Activated T-helper 9 cell treated with anti-CD3 and anti-CD28 coated beads, Interleukin-2, amount 50 U/mL, for 16 hours (primary cell): ENCODE measurements at places on chromosomes 7 and 10.

DNA sequence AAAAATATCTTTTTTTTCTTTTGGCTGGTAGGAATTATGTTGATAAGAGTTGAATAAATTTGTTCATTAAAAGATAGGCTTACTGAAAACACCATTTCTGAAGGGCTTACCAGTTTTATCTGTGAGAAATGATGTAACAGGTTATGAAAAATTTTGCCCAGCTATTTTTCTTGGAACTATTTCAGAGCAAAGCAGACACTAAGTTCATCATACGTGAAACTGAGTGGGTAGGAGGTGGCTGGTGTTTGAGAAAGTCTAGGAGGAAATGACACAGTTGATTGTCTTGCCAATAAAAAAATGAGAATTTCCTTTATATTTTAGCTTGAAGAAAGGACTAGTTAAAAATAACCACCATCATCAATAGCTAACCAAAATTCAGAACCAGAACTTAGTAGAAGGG, 6.2 kb upstream of the MRC1 start:
- no peak for DNase-seq

DNA sequence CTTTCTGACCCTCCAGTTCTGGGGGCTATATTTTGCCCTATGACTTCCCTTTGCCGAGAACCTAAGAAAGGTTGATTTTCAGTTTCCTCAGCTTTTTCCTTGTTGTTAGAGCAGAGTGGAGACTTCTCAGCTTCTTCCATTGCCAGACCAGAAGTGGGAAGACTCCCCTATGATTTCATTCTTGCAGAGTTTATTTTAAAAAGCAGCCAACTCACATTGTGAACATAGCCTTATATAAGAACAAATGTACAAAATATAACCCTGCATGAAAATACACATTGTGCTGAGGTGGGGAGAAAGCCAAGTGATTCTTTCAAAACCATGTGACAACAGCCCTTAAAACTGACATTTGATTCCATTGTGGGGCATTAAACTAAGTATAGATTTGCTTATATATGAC, 33.8 kb upstream of the FZD8 start:
- DNase-seq: no peak

- no peak for DNase-seq
These were observed 462.9 kb upstream of the ZMIZ1 start for GRCh38 chr10:78605800-78606350.

DNA sequence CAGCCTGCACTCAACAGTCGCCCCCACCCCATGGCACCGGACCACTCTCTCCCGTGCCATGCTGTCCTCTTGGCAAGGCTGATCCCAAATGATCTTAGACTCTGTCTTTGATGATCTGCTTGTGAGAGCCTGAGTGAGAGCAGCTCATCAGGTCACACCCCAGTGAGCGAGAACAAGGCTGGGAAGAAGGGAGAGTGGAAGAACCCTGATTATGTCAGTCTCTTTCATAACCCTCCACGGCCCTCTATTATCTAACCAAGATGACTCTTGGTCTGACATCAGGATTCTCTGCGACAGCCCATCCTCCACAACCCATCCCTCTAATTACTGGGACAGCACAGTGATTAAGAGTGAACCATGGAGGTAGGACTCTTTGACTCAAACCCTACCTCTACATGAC, 53.1 kb upstream of the C7orf33 start:
- DNase-seq: no peak

DNA sequence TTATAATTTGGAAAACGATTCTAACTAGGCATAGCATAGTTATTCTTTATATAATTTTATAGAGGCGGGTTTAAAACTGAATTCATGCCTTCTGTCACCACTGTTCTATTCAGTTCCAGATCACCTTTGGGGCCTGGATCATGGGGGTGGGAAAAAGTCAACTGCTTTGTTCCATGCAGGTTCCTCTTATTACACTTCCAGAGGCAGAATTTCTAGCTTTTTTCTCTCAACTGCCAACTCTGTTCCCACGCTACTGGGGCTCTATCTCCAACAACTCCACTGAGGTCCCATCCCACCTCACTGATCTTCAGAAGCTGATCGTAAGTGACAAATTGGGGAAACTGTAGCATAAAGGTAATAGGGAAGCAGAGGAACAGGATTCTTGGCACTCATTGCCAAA, 283.6 kb upstream of the IMMP2L start:
- DNase-seq: no peak

DNA sequence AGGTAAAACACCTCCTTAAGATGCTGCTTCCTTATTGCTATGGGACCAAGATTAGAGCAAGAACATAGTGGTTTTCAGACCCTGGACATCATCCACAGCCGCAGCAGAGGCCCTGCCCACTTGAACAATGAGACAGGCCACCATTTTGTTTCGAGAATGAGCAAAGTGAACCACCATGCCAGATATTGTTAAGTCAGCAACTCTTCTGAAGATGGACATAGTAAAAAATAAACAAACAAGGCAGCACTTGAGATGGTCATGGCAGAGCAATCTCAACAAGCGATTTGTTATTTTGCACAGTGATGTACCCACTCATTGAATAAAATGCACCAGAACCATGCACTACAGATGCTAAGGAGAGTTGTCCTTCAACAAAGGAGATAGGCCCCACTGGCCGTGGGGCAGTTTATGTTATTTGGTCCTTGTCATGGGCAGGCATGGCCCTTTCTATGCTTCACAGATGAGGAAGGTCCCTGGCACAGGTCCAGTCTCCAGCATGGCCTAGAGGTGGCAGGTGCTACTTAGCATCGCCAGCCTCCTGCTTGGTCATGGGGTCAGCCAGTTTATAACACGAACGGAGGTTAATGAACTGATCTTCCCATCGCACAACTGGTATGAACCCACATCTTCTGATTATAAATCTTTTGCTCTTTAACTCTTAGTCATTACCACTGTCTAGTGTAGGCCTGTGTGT, 44.1 kb downstream of the IKZF1 start:
- no peak for DNase-seq

- DNase-seq: no peak
These were observed 115.2 kb upstream of the SFMBT2 start for GRCh38 chr10:7526017-7526400.

- DNase-seq: no peak
These were observed 46.7 kb upstream of the RAB18 start for GRCh38 chr10:27457261-27457945.

GRCh38 chr10:96606216-96606615, 19.4 kb upstream of the TM9SF3 start:
- DNase-seq: no peak

- DNase-seq: no peak
These were observed 179.5 kb upstream of the PHF14 start for GRCh38 chr7:10793995-10794775.

- DNase-seq: no peak
These were observed 283.6 kb upstream of the KLF6 start for GRCh38 chr10:4068629-4069028.

DNA sequence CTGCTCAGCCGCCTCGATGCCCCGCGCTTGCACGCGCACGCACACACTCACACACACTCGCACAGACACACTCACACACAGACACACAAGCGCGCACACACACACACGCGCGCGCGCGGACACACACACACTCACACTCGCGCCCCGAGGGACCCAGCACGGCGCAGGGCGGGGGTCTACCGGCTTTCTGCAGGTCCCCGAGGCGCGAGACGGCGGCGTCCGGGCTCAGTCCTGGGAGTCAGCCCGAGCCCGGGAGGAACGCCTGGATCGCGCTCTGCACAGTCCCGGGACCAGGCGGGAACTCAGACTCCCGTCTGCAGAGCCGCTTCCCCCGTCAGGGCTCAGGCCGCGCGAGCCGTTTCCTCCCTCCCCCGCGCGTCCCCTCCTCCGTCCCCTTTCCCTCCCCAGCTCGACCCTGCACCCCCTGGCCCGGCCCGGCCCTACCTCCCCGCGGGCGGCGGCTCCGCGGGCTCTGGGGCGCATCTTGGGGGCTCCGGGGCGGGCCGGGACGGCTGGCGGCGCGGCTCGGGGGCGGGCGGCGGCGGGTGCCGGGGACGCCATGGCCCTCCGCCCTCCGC, 464 bp downstream of the DENND2A start:
- no peak for DNase-seq

DNA sequence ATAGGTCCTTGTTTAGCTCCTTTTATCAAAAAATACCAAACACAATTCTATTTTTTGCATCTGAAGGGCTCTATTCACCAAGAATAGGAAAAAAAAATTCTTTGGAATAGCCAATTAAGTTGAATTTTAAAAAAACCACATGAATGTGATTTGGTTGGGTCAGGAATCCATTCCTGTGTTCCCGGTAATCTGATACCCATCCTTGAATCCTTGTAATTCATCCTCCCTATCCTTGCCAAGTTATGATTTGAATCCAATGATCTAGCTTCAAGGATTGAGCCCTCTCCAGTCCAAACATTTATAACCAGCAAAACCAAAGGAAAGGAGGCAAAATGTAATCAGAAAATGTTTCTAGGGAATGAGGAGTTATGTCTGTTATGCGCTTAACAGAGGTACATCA, 86.6 kb downstream of the CFAP58 start:
- DNase-seq: no peak

DNA sequence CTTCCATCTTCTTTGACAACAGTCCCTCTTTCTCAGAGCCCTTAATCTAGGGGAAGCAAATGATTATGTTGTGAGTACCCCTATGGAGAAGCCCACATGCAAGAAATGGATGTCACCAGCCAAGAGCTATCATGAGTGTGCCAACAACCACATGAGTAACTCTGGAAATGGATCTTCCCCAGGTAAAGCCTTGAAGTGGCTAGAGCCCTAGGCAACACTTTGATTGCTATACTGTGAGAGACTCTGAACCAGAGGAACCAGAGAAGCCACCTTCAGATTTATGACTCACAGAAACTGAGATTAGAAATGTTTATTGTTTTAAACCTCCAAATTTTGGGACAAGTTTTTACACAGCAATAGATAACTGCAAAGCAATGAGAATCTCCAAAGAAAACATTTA, 60.9 kb upstream of the COL1A2 start:
- DNase-seq: no peak

DNA sequence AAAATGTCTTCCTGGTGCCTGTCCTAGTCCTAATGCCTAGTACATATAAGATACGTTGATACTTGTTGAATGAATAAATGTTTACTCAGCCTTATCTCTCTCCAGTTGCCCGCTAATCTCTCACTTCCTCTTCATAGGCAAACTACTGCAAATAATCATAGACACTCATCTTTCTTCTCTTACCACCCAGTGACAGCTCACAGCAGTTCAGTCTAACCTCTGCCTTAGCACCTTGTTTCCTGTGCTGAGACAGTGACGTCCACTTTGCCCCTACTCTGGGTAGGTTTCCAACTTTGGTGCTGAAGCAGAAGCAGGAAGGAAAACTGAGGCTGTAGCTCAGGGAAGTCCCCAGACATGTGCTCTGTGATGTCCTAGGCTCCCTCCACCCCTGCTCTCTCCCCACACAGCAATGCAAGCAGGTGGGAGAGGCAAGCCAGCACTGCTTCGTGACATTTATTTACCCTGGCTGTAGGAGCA, 45.5 kb upstream of the RHOBTB1 start:
- no peak for DNase-seq

DNA sequence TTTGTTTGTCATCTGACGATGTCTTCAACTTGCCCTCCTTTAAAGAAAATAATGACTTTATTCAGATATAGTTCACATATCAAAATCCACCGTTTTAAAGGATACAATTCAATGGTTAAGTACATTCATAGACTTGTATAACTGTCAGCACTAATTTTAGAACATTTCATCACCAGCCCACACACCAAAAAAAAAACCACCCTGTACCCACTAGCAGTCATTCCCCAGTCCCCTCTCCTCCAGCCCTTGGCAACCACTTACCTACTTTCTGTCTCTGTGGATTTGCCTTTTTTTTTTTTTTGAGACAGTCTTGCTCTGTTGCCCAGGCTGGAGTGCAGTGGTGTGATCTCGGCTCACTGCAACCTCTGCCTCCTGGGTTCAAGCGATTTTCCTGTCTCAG, 5.3 kb upstream of the HILPDA start:
- no peak for DNase-seq

GRCh38 chr7:44081266-44081748, 1.0 kb downstream of the POLM start:
- DNase-seq: no peak

GRCh38 chr7:95688931-95689495, 83.3 kb upstream of the DYNC1I1 start:
- DNase-seq: no peak

GRCh38 chr7:140967438-140967837, 42.7 kb upstream of the BRAF start:
- DNase-seq: no peak

GRCh38 chr10:78299851-78300468, 266.3 kb downstream of the RPS24 start:
- DNase-seq: no peak

- no peak for DNase-seq
These were observed 495.1 kb upstream of the POT1 start for GRCh38 chr7:125424721-125425120.

DNA sequence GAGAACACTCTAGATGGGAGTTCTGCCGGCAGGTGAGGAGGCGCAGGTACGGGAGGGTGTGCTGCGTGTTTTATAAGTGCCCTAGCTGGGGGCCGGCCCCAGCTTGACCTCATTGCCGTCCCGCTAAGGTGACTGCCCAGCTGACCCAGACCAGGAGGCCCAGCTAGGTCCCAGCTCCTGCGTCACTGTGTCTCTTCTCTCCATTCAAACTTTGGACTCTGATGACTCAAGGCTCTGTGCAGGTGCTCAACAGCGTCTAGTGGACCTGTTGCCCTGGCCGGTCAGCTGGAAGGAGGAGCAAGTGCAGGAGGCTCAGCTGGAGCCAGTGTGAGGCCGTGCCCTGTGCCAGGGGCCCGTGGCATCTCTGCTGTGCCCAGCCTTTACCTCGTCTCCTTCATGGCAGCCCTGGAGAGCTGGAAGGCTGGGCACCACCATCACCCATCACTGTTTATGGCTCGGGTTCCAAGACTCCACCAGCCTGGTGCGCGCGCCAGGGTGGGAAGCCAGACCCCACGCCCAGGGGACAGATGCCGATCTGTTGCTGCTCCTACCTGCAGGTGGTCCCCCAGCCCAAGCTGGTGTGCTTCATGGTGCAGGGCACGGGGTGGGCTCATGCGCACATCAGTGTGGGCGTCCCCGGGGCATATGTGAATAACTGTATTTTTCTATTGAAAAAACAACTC, 14.6 kb downstream of the LHPP start:
- no peak for DNase-seq

GRCh38 chr10:69464801-69465401, 13.6 kb downstream of the TSPAN15 start:
- DNase-seq: no peak

GRCh38 chr7:76257973-76258372, 44.5 kb upstream of the HSPB1 start:
- no peak for DNase-seq

- DNase-seq: no peak
These were observed 1.1 kb downstream of the ZNF777 start for GRCh38 chr7:149459540-149460452.
